T-helper 9 cell (primary cell): ENCODE measurements at places on chromosomes 1 and 21.

DNA sequence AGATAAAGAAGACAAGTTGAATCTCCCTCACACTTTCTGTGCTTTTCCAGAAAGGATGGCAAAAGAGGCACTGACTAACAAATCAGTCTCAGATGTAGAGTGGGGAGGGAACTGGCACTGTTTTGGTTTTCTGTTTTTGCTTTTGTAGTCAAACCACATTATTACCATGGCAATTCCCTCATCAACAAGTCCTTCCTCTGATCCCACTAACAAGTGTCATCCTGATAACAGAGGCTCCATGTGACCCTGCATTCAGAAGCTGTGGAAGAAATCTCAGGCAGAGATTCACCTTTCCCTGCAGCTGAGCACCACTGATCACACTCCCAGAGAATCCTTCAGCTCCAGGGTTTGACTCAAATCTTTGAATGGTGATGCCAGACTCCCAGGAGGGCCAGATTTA lies 203.4 kb downstream of the TNR start:
- DNase-seq: no peak

- DNase-seq: no peak
Measured at GRCh38 chr1:53160924-53161378, 18.5 kb upstream of the SLC1A7 start.

DNA sequence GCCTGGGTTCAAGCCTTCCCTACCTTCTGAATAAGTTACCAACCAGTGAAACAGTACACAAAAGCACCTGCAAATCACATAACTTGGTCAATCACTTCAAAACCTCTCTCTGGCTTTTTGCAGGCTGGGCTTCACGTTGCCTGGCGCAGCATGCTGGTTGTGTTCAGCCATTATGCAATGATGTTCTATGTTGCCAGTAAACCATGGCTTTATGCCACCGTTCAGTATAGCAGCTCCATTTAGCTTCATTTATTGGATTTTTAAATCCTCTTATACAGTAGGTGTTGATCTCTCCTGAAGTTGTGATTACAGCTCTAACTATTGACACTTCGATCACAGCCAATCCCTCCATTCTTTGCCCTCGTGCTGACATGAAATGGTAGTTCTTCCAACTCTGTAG lies 233.6 kb upstream of the PTBP2 start:
- DNase-seq: no peak

GRCh38 chr1:192575499-192576189 lies at the start of gene RGS1:
Gene RGS1, plus strand, starts transcription at chr1:192575773. Its CDS starts 20 bp downstream, at chr1:192575793.
- DNase-seq: peak; percentile 56

DNA sequence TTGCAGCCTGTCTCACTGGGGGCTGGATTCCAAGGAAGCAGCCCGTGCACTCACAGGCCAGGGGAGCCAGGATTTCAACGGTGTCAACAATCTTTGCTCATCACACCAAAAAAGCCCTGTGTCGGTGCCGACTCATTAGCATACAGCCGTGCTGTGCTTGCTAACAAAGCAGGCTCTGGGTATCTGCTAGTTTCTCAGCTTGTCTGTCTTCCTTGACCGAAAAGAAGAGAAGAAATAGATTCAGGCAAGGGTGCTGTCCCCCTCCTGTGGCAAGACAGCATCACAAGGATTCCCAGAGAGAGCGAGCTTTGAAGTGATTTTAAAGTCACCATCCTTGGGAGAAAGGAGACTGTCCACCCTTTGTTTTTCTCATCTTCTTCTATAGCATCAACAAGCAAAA lies 214.7 kb downstream of the SDCCAG8 start:
- no peak for DNase-seq
